Fibroblast of gingiva (primary cell): ENCODE measurements at places on chromosomes 6 and 20.
A peak's percentile ranks its signal among the peaks of the same experiment; 100 is the strongest.

GRCh38 chr20:53448875-53449274 is 144.8 kb downstream of the ZNF217 start:
- DNase-seq, result no peak

GRCh38 chr6:30344191-30344867 is 627 bp upstream of the RPP21 start:
- no peak for DNase-seq

DNA sequence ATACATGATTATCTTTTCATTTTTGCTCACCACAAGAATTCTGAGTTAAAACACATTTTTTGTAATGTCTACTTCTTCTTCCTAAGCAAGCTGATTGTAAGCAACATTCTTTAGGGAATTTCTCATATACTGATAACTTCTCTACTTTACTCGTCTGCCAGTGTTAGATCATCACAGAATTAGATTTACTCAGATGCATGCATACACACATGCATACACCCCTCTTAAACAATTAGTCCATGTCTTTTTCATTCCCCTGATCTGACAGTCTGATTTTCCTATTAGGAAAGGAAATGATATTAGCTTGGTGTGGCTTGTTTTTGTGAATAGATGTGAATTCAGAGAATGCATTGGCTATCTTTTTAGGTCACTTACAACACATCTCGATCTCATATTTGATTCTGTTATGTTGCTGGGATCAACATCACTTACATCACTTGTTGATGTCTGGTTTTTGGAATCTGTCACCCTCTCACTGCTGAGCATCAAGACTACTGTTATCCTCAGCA is 91.4 kb downstream of the FIG4 start:
- no peak for DNase-seq

DNA sequence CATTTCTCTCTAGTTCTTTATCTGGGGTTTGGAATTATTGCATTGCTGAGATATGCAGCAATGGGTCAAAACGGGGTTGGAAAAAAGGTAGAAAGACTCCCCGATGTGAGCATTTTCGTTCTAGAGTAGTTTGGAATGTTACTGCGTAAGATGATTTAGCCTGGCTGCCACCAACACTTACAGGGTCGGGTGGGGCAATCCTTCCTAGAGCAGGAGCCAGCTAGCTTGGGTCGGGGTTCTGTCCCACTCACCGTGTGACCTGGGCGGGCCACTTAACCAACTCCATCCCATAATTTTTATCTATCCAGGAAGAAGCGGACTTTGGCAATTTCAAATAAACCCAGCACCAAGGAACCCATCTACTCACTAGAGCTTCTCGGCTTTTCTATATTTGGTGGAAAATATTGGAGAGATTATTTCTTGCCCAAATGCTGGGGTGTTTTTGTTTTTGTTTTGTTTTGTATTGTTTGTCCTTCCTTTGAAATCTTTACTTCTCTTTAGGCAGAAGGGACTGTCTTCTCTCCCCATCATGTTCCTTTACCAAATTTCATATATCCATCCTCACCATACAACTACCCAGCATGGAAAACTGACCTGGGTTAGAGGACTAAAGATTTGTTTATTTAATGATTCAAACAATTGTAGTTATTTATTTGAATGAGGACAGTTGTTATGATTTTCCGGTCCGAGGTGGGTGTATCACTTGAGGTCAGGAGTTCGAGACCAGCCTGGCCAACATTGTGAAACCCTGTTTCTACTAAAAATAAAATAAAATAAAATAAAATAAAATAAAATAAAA is 72.4 kb downstream of the GPX5 start:
- no peak for DNase-seq

DNA sequence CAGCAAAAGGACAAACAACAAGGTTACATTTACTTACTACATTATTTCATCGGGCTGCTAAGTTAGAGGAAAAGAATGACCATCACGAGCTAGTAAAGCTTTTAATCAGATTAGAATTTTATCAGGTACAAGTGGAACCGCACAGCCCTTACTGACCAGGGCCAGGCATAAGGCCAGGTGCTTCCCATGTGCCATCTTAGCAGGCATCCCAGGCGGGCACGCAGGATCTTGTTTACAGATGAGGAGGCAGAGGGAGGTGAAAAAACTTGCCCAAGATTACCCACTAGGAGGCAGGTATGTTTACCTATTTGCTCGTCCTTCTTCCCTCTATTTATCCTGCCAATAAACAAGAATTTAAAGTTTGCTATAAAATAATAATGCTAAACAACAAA is 10.7 kb downstream of the EZR start:
- DNase-seq, result no peak

DNA sequence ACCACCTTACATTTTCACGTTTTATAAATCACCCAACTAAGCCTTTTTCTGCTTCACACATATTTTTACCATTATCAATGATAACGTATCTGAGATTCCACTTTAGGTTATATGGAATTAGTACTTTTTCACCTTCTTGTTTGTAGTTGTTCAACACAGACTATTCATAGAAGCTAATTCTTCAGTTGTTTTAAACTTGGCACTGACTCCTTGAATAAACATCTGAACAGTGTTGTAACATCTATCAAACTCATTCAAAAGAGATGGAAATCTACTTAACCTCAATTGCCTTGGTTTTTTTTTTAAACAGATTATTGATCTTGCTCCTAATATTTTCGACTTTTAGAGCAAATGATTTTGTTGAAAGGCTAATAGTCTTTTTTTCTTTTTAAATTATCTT is 34.2 kb downstream of the PTPRA start:
- DNase-seq, result no peak

- DNase-seq, result no peak
Observed at GRCh38 chr6:88813045-88813444, 150.4 kb downstream of the RNGTT start.

- peak; percentile 79 for DNase-seq
Observed at GRCh38 chr6:3356056-3356823, 97.5 kb downstream of the PSMG4 start.

DNA sequence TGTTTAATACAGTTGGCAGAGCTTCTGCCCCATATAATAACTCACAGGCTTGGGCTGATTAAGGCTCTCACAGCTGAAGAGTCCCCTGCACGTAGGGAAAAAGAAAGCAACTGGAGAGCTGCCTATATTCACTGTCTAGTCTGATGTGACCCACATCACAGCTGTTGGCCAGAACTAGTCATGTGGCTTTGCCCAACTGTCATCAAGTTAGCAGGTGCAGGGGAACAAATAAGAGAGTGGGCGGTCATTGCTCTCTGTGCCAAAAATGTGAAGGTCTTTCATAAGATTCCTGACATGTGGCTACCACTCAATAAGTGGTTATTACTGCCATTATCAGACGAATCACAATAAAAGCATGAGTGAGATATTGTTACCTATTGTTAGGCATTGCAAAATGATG is 665.2 kb downstream of the DOK5 start:
- no peak for DNase-seq

GRCh38 chr20:39946053-39946810 is 742.8 kb downstream of the MAFB start:
- DNase-seq, result no peak

DNA sequence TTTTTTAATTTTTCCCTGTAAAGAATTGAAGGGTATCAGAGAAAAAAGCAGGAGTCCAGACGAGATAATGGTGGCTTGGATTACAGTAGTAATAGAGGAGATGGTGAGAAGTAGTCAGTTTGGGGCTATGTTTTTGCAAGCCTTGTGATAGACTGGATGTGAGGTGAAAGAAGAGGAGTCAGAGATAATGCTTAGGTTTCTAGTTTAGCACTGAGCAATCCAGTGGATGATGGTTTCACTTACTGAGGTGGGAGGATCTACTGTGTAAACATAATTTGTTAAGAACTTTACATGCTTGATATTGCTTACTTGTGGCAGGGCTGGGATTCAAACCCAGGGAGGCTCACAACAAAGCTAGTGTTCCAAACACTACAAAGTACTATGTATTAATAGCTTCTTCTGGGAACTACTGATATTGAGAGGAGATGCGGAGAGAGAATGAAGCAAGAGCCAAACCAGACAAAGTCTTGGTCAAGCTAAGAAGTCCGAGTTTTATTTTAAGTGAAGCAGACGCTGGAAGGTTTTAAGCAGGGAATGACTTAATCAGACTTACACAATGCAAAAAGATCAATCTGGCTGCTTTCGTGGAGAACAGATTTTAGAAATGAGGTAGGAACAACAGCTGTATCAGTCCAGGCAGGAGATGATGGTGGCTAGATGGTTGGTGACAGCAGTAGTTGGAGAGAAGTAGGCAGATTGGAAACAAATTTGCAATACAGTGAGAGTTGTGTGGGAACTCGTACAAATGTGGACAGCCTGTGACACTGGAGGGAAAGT is 58.0 kb downstream of the ZFAND3 start:
- DNase-seq, result peak; percentile 60
